ENCODE measurements at places on chromosomes 11 and 22.

DNA sequence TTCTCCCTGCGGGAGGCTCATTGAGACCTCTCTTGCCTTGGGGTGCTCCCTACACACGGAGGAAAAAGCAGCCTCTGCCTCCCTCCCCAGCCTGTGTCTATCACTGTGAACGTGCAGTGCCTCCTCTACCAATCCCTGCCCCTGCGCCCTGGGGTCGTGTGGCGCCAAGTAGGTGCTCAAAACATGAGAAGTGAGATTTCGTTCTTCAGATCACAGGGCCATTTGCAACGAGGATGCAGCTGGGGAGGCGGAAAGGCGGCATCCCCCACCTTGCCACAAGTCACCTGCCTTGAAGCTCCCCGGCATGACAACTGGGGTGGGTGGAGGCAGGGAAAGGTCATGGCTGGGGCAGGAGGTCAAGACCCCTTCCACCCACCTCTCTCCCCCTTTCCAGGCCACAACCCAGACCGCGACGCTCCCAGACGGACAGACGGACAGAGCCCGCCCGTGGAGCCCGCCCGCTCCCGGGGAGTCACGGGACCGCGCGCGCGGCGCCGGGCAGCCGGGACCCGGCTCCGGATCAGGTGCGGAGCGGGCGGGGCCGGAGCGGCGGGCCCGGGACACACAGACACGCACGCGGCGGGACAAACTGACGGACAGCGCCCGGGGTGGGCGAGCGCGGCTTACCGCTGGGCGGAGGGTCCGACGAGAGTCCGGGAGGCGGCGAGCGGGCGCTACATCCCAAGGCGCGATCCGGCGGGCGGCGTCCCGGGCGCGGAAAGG is 485 bp downstream of the KCNJ4 start:
- no peak for DNase-seq

DNA sequence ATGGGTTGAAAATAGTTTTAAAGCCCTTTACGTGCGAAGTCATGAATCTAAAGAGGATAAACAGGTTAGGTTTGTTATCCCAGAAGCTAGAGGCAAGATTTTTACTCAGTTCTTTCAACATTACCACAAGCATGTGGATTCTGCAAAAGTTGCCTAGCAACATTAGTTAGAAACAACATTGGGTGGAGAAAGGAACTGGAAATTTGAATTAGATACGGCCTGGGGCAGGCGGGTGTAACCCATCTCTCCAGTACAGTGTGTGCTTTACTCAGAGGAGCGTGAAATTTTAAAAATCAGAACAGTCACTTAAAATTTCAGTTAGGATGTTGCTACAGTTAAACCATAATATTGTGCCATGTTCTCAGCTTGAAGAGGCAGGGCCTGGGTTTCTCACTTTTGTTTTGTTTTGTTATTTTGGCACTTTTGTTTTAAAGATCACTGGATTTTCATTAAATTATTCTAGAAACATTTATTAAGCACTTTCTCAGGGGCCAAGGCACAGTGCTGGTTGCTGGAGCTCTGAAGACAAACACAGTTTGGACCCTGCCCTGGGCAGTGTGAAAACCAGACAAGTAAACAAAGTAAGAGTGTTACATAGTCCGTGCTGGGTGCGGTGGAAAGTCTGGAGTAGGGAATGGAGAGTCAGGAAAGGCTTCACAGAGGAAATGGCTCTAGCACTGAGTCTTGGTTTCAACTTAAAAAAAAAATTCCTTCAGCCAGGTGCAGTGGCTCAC is 4.4 kb upstream of the WEE1 start:
- DNase-seq, result peak; percentile 35

- no peak for DNase-seq
These were observed 27.7 kb upstream of the MUC5B start for GRCh38 chr11:1194977-1195681.

DNA sequence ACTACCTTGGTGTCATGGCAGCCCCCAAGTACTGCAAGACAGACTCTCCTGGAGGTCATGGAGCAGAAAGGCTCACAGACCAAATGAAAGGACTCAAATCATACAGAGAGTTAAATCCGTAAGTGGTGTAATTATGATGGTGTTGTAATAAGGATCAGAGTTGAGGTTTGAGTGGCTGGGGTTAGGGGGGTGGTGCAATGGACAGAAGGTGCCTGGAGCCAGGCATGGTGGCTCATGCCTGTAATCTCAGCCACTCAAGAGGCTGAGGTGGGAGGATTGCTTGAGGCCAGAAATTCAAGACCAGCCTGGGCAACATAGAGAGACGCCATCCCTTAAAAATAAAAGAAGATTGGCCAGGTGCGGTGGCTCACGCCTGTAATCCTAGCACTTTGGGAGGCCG is 18.7 kb downstream of the ART5 start:
- DNase-seq, result no peak

DNA sequence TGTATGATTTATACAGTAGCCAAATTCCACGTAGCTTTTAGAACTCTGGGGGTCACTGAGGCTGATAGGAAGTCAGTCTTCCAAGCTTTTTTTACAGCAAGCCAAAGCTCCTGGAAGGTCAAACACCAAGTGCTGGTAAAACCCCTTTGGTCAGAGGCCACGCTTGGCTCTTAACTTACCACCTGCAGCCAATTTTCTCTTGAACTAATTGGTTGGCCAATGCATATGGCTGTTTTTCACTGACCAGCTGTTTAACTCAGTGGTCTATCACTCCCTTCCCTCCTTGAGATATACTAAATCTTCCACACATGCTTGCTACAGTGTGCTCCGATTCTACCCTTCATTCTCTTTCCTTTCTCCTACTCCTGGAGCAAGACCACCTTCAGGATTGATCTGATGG is 116.0 kb downstream of the FAR1 start:
- DNase-seq, result peak; percentile 75

DNA sequence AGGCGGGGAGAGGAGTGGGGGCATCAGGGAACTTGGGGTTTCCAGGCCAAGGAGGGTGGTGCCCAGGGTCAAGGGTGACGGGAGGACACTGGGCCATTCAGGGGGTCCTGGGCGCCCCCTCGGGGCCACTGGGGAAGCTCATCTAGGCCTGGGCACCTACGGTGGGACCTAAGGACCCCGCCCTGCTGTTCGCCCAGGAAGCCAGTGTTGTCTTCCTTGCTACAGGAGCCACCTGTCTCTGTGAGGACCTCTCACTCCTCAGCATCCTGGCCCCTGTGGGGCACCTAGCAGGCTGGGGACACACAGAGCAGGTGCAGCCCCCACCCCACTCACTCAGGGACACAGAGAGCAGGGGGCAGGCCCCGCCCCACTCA is 191.6 kb downstream of the IGLL1 start:
- no peak for DNase-seq

DNA sequence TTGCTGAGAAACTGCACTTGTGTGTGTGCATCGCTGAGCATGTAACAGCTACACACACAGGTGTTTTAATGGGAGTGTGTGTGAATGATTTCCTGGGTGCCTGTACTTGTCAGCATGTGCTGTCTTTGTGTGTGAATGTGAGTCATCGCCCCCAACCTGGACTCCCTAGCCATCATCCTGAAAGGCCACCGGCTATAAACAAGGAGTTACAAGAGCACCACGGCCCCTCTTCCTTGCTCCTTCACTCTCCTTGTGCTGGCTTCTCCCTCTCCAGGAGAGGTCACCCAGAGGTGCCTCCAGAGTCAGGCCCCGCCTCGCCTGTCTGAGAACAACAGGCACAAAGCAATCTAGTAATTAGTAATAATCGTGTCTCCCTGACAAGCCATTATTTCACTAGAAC is 419.2 kb downstream of the BUD13 start:
- no peak for DNase-seq

GRCh38 chr11:120024586-120024985 is 113.3 kb downstream of the TRIM29 start:
- DNase-seq, result no peak

- DNase-seq, result no peak
These were observed 5.5 kb upstream of the SHISA8 start for GRCh38 chr22:41920271-41920976.

GRCh38 chr11:46590740-46591605 is 2.9 kb downstream of the AMBRA1 start:
- DNase-seq, result no peak

DNA sequence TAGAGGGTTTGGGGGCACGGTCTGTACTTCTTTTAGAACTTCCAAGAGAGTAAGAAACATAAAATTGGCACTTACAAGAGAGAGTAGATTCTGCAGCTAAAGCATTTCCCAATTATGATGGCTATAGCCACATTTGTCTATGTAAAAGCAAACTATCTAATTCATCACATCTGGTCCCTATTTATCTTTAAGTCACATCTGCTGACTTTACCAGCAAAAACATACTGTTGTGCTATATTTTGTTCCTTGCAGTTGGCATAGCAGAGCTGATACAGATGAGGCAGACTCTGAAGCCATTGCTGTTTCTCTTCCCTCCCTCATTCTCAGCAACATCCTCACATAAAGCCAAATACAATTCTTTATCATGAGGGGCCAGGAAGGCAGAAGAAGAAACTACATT is 1533.5 kb upstream of the RAG2 start:
- DNase-seq, result no peak

GRCh38 chr11:103863497-103863896 is 172.9 kb upstream of the DDI1 start:
- DNase-seq, result no peak

- no peak for DNase-seq
These were observed 4.8 kb downstream of the ADAMTS8 start for GRCh38 chr11:130423541-130424142.

GRCh38 chr11:123419731-123420452 is 10.2 kb upstream of the GRAMD1B start:
- DNase-seq, result no peak

- DNase-seq, result no peak
These were observed 73.5 kb downstream of the ZBTB16 start for GRCh38 chr11:114132944-114133394.

DNA sequence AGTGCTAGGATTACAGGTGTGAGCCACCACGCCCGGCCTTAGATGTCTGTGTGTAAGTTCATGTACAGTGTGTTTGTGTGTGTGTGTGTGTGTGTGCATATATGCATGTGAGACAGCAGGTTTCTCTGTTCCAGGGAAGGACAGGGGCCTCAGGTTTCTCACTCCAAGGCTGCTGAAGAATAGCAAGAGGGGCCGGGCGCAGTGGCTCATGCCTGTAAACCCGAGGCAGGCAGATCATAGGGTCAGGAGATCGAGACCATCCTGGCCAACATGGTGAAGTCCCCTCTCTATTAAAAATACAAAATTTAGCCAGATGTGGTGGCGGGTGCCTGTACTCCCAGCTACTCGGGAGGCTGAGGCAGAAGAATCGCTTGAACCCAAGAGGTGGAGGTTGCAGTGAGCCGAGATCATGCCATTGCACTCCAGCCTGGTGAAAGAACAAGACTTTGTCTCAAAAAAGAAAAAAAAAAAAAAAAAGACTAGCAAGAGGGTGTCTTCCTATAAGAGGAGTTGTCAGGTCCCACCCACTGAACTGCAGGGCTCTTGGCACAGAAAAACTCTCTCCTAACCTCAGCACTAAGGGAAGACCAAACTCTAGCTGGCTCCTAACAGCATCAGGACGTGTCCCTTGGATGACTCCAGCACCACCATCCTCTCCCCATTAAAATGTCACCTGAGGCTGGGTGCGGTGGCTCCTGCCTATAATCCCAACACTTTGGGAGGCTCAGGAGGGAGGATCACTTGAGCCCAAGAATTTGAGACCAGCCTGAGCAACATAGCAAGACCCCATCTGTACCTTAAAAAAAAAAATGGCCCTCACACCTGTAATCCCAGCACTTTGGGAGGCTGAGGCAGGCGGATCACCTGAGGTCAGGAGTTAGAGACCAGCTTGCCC is 40.0 kb downstream of the TST start:
- no peak for DNase-seq
